ENCODE measurements at places on chromosomes 11 and 22.

- H3K4me1 ChIP-seq = no peaks in the 10 kb centered on the region
- no peak overlapping the region for H3K4me3 ChIP-seq
- DNase-seq = no peak
- H3K27me3 ChIP-seq = no peaks in the 10 kb centered on the region
These were observed 14.8 kb downstream of the OR51B4 start for GRCh38 chr11:5286901-5287300.

GRCh38 chr11:14158393-14158792 is 195.9 kb downstream of the SPON1 start:
- no peaks in the 10 kb centered on the region for H3K4me1 ChIP-seq
- H3K27ac ChIP-seq = no peak overlapping the region
- no peaks in the 10 kb centered on the region for H3K27me3 ChIP-seq

DNA sequence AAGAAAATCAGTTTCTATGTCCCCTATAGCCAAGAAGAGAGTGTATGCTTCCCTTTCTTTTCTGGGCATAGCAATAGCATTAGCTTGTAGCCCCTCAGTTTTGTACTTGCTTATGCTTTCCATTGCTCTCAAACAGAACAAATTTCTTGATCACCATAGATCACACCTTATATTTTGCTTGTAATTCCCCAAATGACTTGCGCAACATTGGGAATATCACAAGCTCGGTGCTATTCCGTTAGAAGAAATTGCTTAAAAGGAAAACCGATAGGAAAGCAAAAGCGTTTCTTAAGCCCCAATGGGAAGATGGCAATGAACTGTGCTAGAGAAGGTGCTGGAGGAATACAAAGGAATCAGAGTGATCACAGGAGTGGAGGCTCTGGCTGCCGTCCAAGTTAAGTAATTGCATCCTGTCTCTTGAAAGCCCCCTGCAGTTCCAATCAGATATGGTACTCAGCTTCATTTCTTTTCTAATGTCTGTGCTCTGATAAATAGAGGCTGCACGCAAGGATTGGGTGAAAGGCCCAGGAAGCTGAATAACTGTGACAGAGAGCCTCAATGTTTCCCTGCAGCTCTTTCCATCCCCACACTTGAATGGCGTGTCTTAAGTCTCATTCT is 182.1 kb upstream of the KIRREL3 start:
- H3K4me1 ChIP-seq = no peaks in the 10 kb centered on the region
- H3K36me3 ChIP-seq = no peaks in the 10 kb centered on the region
- DNase-seq = no peak
- H3K4me3 ChIP-seq = no peak overlapping the region

DNA sequence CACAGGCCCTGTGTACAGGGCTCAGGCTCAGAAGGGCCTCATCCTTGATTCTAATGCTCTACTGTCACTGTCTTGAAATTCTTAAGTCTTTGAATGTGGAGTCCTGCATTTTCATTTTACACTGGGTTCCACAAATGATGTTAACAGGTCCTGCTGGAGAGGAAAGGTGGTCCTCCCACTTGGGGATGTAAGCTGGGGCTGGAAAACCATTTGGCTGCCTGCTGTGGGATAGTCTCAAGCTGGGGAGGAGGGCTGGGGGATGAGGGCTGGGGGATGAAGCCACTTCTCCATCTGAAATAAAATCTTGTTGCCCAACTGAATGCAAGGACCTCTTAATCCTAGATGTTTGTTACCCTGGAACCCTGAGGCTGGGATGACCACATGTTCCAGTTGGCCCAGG is 423.0 kb downstream of the TENM4 start:
- H3K27ac ChIP-seq = no peak overlapping the region
- no peaks in the 10 kb centered on the region for H3K27me3 ChIP-seq
- no peak overlapping the region for H3K4me3 ChIP-seq
- H3K36me3 ChIP-seq = no peaks in the 10 kb centered on the region
- no peak for DNase-seq

All from neural progenitor cell (in vitro differentiated cells).